CD4-positive, alpha-beta T cell (primary cell): ENCODE measurements at places on chromosomes 2 and 18.

- DNase-seq, result no peak
Observed at GRCh38 chr18:8623549-8624106, 14.4 kb downstream of the RAB12 start.

DNA sequence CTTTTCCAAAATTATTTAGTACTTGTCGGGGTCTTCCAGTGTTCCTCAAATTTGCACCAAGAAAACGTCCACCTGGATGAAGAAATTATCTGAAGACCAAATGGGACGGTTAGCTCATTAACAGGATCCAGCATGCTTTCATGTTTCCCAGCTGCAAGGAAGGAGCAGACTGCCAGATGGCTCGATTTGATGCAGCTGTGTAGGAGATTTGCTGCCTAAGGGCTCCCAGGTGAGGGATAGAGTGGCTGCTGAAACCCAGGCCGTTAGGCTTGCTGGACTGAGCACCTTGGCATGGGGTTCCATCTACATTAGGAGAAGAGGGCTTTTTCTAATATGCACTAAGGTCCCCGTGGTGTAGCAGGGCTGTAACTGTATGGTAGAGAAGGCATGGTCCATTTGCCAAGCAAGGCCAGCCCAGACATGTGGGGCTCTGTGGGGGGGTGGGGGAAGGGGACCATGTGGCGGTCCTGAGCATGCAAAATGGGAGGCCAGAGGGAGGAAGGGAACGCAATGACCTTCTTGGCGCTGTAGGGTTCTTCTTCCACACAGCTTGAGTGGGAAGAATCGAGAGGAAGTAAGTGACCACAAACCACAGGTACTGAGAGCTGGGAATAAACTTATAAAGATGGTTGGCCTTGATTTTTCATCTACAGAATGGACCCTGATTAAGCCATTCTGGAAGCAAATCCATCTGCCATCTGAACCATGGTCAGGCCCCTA lies 144.0 kb downstream of the TMEM163 start:
- DNase-seq, result no peak

DNA sequence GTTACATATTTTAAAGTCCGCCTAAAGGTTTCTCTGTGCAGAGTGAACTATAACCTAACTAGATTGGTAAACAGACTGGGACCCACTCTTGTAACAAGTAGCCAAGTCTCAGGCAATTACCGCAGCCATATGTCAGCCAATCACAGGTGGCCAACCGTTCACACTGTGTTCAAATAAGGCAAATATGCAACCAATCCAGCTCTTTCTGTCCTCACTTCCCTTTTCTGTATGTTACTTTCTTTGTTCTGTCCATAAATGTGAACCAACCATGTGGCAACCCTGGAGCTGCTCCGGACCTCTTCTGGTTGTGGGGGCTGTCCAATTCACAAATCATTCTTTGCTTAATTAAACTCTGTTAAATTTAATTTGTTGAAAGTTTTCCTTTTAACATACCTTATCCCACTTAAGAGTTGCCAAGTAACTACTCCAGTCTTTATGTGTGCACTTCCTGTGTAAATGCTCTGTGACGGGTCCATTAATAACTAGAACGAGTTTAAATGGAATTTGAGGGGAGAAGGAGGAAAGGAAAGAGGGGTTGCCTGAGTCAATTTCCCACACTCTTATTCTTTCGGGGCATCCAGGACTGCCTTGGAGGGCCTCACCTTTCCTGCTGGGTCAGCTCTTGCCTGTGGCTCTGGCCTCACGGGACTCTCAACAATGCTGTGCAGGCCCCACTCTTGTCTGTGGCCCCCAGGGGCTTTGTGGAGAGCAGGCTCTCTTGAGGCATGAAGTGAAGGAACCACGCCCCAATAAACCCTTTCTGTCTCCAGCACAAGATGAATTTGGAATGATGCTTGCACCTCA lies 6.6 kb upstream of the RPL37A start:
- no peak for DNase-seq

GRCh38 chr2:157771234-157771633 lies 104.9 kb downstream of the ACVR1 start:
- DNase-seq, result no peak

GRCh38 chr2:173044686-173045085 lies 31.0 kb upstream of the MAP3K20 start:
- DNase-seq, result no peak

GRCh38 chr2:30146337-30147195 lies at the start of gene YPEL5:
YPEL5 (plus strand) TSS chr2:30147007; CDS start chr2:30156652, 9,645 bp downstream.
- DNase-seq, result peak; percentile 100

DNA sequence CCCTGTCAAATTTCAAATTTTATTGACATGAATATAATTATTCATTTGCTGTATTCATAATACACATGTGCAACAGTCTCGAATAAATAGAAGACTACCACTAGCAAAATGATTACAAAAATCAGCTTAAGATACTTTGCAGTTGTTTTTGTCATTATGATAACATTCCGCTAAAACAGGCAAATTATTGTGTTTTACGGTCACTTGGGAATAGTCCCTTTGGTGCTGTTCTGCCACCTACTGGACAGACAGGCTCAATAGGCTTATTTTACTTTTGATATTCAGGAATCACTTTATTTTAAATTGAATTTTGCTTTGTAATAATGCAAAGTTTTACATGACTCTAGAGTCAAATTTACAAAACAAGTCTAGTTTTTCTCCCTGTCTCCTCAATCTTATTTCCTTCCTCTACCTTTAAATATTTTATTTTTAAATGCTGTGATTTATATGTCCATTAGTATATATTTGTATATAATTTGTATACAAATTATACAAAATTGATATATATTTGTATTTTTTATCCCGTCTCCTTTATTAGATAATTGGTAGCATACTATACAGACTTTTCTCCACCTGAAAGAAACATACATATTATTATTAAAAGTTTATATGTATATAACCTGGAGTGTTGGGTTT lies 456.3 kb downstream of the DLGAP1 start:
- DNase-seq, result no peak

DNA sequence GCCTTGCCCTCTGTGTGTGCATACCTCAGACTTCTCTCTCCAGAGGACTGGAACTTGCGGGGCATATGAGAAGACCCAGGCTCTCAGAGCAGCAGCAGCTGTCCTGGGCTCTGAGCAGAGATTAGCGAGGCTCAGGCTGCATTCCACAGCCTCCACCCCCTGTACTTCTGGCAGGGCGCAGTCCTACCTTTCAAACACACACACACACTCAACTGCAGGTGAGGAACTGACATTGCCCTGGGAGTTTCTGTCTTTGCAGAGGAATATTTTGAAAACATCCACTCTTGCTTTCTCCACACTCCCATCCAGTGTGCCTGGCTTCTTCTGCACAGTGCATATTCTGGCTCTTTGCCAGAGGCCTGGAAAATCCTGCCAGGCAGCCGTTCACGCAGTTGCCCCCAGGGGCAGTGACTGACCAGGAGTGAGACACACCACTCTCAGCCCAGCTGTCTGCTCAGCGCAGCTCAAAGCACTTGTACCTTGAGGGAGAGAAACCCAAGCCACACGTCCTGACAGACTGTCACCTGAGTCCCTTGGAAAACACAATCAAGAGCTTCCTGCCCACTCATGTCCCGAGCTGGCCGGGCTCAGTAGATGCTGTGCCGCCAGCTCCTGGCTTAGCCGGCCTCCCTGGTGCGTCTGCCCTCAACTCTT lies 460.8 kb downstream of the RNF144A start:
- DNase-seq, result no peak

GRCh38 chr18:65975536-65975935 lies 224.7 kb downstream of the CDH7 start:
- DNase-seq, result no peak

- DNase-seq, result no peak
Observed at GRCh38 chr2:67219651-67220050, 177.5 kb upstream of the ETAA1 start.

- no peak for DNase-seq
Observed at GRCh38 chr2:181581534-181581933, 75.4 kb downstream of the CERKL start.

DNA sequence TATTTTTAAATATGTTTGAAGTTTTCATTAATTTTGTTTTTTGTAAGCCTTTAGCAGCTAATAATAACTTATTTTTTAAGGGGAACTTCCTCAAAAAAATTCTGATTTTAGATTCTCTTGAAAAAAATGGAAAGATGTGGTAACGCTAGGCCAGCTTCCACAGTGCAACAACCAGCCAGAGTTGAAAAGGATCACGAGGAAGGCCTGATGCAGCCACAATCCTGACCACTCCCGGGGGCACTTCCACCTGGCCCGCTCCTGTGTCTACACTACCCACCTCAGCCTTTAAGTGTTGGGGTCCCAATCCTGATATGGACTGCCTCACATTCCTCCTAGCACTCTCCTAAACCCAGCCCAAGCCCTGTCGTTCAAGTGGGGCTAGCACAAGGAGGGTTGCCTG lies 101.1 kb downstream of the TMEM17 start:
- no peak for DNase-seq

GRCh38 chr2:70726947-70727725 lies 40.9 kb downstream of the ADD2 start:
- DNase-seq, result no peak

DNA sequence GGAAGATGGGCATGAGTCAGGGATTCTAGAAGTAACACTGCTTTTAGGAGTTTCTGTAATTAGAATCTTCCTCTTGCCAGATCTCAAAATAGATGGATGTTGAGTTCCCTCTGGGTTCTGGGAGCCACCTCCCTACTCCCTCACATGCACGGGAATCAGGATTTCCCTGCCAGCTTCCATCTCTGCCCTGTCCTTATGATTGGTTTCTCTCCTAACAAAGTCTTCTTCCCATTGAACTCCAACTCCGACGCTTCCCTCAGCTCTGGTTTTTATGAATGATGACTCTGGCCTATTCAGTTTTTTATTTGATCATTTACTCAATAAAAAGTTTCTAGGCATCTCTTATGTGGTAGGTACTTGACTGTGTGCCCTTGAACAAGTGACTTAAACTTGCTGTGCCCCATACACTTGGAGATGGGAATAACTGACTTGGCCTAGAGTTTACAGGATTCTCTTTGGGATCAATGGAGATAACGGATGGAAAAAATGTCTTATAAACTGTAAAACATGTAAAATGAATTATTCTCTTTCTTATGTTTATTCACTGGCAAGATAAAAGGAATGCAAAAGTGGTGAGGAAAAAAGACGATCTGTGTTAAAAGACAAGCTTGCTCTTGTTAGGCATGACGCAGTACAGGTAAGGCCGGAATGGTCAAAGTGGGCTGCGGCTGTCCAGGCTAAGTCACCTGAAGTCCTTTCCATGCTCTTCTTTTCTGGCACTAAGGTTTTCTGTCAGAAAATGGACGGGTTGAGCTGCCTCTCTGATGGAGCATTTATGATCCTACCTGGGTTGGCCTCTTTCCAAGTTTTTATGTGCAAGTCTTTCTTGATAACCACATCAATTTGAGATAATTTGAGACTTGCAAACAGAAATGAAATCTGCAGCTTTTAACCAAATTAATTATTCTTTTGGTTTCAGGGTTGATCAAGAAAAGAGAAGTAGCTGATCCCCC lies 199.6 kb downstream of the MYCN start:
- no peak for DNase-seq

- no peak for DNase-seq
Observed at GRCh38 chr2:68100189-68100588, 37.4 kb upstream of the C1D start.

DNA sequence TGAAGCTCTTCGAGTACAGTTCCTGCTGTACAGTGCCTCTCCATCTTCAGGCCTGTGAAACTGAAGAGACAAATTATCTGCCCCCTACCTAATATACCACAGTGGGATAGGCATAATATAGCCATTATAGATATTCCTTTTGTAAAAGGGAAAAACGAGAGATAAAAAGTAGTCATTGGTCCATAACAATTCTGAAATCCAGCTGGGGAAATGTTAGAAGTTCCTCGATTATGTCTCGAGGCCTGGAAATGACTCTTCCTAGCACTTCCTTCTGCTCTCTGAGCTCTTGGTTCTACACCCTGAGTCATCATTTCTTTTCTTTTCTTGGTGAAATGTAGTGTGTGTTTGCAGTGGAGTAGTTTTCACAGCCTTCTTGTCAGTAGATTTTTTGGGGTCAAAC lies 51.5 kb downstream of the ASB1 start:
- DNase-seq, result no peak

DNA sequence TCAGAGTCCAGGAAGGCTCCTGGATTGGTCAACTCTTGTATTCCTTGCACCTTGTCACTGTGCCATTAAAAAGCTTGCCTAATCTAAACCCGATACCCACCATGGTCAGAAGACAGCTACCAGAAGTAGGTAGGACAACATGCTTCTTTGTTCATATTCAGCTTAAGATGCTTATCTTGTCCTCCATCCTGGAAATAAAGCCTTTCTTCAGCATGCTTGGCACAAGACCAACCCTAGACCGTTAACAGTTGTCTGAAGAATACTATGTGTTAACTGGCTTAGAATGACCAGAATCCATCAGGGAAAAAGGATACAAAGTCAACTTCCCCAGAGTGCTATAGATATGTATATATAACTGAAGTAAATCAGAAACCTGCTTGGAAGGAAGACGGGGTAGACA lies 193.9 kb downstream of the ZRANB3 start:
- no peak for DNase-seq

GRCh38 chr2:164600763-164601162 lies 20.5 kb downstream of the GRB14 start:
- DNase-seq, result no peak

- DNase-seq, result peak; percentile 23
Observed at GRCh38 chr18:44679914-44680272, 795 bp upstream of the SETBP1 start.

GRCh38 chr2:67776276-67776675 lies 286.5 kb downstream of the C1D start:
- no peak for DNase-seq

DNA sequence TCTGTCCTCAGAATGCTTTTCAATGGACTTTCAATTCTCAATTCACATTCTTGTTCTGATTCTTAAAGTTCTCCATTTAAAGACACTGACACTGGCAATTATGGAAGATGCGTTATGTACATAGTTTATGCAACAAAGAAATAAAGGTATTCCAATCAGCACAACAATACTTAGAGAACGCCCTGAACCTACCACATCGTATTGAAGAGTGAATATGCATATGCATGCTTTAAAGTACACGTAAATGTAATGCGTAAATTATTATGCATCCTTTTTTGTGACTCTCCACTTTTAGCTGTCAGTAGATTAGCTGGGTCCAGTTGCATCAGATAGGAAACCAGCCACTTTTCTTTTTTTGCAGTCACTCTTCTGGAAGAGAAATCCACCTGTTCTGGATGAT lies 83.5 kb downstream of the RBM43 start:
- no peak for DNase-seq
